Amniotic epithelial cell (primary cell): ENCODE measurements at places on chromosomes 1 and 21.

GRCh38 chr1:70194601-70195000 lies 10.8 kb downstream of the LRRC40 start:
- DNase-seq = no peak

GRCh38 chr1:228464487-228464983 lies 22.6 kb upstream of the RNF187 start:
- DNase-seq = peak; percentile 77

DNA sequence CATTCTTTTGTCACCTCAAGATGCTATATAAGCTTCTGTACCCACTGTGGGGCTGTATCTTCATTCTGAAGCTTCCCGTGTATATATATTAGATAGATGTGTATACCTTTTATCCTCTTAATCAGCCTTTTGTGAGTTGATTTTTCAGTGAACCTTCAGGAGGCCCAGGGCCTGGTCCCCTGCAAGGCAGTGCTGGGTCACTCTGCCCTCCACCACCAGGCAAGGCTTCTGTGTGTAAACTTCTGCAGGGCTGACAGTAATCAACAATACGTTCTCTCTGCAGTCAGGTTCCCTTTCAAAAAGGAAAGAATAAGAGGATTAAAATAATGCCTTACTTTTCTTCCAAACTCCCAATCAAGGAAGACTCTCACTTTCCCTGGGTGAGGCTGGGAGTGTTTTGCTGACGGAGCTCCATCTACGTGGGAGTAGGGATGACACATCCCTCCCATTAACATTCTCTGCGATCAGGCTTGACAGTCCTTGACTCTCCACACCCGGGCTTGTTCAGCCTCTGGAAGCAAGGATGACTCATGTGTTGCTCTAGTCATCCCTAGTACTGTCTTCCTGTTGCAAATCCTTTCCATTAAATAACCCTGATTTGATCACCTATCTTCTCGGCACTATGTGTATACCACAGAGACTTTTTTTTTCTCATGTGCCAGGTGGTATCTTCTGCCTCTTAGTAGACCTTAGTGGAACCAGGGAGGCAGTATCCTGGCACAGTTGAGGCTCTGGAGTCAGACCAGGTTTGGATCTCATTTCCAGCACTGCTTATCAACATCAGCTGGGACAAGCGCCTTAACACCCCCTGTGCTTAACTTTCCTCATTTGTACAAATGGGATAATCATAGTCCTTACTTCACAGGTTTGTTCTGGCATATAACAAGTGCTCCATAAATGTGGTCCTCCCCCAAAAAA lies 70.3 kb upstream of the KCNK1 start:
- DNase-seq = peak; percentile 77

GRCh38 chr1:86992861-86993260 lies 78.4 kb downstream of the HS2ST1 start:
- peak; percentile 22 for DNase-seq

GRCh38 chr21:45830720-45831366 lies 150.7 kb upstream of the COL6A1 start:
- no peak for DNase-seq

DNA sequence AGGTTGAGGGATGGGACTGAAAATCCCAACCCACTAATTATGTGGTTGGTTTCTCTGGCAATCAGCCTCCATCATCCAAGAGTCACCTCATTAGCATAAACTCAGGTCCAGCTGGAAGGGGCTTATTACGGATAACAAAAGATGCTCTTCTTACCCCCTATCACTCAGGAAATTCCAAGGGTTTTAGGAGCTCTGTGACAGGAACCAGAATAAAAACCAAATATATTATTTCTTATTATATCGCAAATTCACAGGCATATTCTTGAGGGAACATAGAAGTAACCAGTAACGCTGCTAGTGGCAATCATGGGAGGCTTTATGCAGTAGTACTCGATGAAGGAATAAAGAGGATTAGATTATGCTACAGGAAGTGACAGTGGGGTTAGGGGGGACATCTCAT lies 59.7 kb downstream of the ATF6 start:
- DNase-seq = no peak

DNA sequence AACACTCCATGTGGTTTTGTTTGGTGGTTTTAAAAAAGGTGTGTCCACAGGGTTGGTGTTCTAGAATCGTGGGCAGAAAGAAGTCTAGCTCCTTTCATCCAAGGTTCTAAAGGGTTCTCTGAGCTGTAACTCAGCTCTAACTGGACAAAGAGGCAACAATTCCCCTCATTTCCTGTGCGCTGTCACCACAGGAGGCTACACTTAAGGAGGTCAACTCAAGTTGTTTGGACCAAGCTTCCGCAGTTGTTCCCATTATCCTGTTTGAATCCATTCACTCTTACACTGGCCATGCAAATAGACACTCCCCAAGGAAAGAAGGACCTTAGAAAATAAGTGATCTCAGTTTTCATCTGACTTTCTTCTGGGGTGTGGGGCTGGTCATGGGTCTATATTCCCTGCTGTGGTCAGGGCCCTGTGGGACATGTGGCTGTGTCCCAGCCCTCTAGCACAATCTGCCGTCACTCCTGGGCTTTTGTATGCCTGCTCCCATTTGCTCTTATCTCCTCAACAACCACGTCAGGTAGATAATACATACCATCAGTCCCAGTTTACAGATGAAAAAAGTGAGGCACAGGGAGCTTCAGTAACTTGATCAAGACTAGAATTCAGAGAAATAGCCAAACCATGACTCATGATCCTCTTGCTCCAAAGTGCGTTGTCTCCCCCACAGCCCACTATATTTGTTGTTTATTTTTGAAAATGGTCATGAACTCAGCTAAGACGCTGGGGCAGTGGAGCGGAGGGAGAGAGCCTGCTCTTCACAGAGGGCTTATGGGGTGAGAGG lies 103.6 kb downstream of the RHOU start:
- peak; percentile 69 for DNase-seq

DNA sequence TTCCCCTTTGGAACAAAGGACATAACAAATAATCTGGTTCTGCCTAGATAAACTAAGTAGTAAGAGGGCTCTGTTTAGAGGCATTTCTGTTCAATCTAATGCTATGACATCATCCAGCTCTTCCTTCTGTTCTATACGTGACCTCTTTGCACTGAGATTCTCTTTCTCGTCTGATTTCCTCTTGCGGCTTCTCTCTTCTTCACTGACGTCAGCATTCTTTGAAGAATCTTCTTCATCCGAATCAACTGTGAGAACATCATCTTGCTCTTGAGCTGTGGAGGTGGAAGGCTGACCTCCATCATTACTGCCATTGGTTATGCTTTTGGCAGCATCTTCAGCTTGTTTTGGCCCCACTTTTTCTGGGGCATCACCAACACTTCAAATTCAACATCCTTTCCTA lies 130.4 kb downstream of the HS2ST1 start:
- no peak for DNase-seq

- DNase-seq = no peak
Measured at GRCh38 chr1:186231861-186232436, 143.1 kb downstream of the TPR start.

DNA sequence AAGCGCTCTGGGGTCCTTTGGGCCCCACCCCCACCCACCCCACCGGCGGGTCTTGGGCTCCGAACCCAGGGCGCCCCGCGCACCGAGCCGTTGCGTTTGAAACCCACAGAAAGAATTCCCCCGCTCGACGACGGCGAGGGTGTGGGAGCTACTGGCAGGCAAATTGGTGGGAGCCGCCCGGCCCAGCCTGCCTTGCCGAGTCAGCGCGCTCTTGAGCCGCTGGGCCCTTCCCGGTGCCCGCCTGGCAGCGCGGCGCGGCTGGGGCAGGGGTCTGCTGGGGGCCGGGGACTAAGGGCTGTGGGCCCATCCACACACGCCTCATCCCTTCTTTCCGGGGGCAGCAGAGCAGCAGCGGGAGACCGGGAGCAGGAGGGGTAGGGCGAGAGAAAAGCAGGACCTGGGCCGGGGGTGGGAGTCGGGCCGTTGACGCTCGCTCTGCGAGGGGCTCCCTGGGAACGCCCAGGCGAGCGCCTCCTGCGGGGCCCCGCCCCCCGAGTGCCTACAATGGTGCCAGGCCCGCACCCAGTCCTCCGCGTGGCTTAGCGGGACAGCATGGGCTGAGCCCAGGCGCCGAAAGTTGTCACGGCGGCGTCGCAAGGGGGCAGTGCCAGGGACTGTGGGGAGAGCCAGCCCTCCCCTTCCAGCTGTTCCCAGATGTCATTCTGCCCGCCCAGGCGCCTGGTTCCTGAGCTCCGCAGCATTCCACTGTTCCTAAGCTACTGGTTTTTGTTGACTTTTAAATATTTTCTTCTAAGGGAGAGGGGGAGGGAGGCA lies at the start of gene C1orf94:
Gene C1orf94 (plus strand): TSS at position 78 of the 774 bp plus-strand sequence. CDS start 883 bp downstream, outside the sequence.
- DNase-seq = no peak

GRCh38 chr1:200631375-200631774 lies 10.8 kb upstream of the KIF14 start:
- DNase-seq = no peak

GRCh38 chr1:217528271-217528670 lies 102.6 kb downstream of the GPATCH2 start:
- peak; percentile 71 for DNase-seq

DNA sequence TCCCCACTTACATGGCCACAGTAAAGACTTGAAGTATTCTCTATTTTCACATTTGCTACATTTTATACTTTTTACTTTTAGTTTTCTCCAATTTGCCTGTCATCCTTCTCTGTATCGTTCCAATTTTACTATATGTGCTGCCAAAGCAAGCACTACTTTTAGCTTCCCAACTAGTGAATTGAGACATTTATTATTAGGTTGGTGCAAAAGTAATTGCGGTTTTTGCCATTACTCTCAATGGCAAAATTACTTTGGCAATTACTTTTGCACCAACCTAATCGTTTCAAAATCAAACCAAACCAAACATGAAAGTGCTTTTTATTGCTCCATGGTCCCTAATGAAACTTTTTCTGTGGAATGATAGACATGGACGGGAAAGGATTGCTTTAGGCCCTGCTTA lies 56.6 kb upstream of the ATF3 start:
- DNase-seq = no peak

GRCh38 chr1:236532850-236533249 lies 9.1 kb downstream of the LGALS8 start:
- no peak for DNase-seq

DNA sequence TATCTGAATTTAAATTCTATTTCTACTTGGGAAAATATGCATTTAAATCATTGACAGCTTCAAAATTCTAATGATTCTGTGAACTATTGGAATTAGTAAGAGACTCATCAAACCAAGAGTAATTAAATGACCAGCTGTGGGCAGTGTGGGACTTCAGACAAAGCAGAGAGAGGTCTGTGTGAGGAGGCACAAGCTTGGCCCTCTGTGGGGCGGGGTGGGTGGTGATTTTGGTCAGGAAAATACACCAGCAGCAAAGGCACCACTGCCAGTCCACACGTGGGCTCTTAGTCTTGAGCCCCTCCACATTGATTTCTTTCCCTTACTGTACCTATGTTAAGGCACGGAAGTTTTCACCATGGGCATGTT lies 39.2 kb upstream of the RAB4A start:
- DNase-seq = no peak

DNA sequence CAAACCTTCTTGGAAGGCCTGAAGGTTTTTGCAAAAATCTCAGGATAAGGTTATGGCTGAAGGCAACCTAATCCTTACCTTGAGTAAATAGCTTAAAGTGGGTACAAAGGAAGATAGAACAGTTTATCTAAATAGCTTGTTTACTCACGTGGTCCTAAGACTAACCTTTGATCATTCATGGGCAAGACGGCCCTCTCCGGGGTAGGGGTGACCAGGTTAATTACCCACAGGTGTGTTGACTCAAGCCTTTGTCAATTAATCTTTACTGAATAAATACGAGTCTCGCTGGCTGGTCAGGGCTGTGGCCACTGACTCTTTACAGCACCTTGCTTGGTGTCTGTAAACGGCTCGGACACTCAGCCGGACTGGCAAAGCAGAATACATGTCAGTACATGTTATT lies 10.8 kb downstream of the AADACL4 start:
- no peak for DNase-seq

DNA sequence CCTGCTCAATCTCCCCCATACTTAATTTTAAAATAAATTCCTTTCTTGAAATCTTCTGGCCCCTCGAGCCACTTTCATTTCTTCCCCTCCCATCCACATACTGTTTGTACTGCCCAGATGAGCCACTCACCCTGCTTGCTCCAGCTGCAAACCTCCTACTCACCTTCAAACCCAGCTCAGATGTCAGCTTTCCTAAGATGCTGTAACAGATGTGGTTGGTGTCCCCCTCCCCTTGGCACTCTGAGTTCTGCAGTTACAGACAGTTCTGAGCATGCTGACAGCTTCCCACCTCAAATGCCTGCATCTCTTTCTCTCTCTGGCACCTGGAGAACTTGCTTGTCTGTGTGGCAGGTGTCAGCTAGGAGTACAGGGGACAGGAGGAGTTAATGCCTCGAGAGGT lies 106.7 kb downstream of the PTPRU start:
- DNase-seq = no peak

GRCh38 chr1:217586586-217586985 lies 44.3 kb downstream of the GPATCH2 start:
- peak; percentile 56 for DNase-seq

DNA sequence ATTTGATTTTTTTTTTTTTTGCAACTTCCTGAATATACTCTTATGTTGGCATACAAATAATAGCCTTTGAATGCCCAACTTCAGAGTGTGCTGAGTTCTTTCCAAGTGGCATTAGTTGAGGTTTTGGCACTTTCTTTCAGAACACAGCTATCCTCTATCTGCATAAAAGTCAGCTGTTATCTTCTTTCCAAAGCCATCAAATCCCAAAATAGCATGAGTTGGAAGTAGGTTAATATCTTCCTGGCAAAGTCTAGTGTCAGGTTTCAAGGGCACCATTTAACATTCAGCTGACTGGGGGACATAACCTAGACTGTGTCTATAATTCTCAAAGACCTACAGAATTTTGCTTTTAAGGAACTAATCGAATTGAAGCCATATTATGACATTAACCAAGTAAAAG lies 223.9 kb downstream of the PLPP3 start:
- DNase-seq = no peak

DNA sequence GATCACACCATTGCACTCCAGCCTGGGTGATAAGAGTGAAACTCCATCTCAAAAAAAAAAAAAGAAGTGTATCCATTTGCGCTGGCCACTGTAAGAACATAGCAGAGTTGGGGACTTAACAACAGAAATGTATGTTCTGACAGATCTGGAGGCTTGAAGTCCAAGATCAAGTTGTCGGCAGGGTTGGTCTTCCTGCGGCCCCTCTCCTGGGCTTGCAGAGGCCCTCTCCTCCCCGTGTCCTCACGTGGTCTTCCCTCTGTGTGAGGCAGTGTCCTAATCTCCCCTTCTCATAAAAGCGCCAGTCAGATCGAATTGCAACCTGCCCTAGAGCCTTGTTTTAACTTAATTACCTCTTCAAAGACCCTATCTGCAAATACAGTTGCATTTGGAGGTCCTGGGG lies 52.6 kb downstream of the MT1HL1 start:
- DNase-seq = no peak

- no peak for DNase-seq
Measured at GRCh38 chr1:11245904-11246719, 16.2 kb downstream of the MTOR start.
